ENCODE measurements at places on chromosomes 1 and 21. TPM values are rescaled to one million over a fixed set of nuclear protein-coding genes. Genes with fewer than 3 reads are reported as not detected.

DNA sequence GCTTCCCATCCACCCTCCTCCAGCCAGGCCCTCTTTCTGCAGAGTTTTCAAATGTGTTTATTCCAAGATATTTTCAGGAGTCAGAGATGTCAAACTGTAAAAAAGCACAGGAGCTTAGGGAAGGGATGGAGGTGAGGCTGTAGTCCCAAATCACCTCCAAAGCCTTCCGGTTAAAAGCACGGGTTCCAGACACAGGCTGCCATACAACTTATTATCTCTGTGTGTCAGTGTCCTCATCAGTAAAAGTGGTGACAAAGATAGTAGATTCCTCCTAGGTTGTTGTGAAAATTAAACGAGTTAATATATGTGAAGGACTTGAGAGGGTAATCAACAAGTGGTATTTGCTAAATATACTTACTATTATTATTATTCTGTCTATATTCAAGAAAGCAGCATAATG is 15.1 kb downstream of the S100A7A start:
- no peak for DNase-seq

Gene ST6GALNAC5
- total RNA-seq, result 0.45 TPM

DNA sequence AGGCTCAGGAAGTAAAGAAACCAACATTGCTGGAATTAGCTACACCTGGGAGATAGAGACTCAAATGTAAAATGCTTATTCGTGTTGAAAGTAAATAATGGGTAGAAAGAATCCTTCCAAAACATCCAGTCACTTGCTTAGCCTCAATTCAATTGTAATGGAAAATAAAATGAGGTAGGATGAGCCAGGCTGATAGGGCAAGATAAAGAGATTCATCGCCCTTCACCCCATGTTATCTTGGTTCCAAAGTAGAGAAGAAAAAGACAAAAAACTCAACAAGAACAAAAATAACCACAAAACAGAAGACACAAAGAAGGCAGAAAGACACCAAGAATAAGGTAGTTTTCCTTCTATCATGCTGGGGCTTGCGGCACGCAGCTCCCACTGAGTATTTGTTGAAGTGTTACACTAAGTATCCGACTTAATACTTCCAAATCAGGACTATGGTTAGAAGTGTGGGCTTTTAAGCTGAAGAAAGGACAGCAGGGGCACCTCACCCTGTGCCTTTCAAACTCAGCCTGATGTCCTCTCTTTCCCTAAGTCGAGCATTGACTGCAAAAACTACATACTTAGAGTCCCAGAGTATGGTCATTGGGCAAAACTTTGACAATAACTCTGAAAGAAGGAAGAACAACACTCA is 202.1 kb downstream of the VAV3 start:
- DNase-seq, result no peak

DNA sequence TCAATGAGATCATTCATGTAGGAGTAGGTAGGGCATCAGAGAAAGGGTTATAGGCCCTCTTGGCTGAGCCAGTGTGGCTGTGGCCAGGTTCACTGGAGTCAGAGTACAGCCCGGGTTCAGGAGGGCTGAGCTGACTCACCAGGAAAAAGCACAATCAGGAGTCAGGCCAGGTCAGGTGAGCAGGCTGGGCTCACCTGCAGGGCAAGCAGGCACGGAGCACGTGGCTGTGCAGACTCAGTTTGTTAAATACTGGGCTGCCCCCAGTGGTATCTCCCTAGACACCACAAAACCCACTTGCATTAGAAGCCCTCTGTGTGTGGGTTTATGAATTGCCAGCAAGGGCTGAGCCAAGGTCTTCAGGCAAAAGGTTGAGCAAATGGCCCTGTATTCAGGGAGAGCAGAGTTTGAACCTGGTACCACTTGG is 122.1 kb upstream of the SERBP1 start:
- DNase-seq, result no peak

DNA sequence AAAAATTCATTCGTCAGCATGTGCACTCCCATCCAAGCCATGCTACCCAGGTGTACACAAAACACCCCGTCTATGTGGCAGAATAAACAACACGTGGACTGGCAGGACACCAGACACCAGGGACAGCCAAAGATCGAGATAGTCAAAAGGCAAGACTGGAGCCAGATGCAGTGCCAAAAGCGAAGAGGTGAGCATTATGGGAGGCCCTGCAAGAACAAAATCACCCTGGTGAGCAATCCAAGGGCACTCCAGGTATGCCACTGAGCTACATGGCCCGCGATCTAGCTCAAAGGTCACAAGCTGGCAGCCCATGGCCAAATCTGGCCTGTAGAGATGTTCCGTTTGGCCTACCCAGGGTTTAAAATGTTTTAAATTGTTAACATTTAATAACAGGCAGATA is 33.7 kb downstream of the PLPP3 start:
- DNase-seq, result peak; percentile 85

Gene IGFN1
- total RNA-seq, result not detected

DNA sequence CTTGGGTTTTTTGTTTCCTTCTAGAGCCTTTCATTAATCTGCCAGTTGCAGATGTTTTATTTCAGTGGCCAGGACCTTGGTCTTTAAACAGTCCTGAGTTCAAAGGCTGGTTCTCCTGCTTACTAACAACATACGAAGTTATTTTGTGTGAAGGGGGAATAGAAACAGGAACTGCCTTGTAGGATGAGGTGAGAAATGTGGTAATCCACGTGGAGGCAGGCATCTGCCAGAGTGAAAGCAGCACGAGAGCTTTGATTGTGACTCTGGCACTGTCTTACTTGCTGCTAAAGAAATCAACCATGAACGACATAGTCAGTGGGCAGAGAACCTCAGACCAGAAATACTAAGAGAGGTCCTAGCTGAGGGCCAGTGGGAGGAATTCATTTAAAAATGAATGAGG is 30.4 kb downstream of the TMEM63A start:
- DNase-seq, result no peak

DNA sequence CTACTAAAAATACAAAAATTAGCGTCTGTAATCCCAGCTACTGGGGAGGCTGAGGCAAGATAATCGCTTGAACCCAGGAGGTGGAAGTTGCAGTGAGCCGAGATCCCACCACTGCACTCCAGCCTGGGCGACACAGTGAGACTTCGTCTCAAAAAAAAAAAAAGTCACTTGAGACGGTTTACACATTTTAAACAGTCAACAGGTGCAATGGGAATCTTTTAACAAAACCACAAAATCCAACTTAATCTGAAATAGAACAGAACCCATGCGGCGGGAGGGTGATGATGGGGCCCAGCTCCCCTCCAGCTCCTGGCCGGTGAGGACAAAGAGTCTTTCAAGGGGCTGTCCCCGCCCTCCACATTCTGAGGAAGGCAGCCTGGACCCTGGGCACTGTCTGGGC is 48.3 kb downstream of the TP73 start:
- DNase-seq, result no peak

DNA sequence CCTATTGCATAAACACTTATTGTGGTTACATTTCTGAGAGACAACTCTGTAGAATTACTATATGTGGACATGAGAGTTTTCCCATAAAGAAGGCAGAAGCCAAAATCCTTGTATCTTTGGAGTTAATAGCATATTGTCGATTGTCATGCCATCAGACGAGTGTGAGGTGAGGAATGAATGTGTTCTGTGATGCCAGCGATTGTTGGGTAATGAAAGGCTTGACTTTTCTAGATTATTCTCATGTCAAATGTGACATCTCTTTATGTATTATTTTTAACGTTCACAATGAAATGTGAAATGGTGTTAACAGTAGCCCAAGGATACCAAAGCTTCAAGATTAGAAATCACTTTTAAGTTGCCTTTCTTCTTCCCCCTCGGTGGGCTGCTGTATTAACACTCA is 84.9 kb downstream of the C1orf21 start:
- DNase-seq, result no peak

GRCh38 chr1:118979754-118980575 is 8.2 kb downstream of the TBX15 start:
- DNase-seq, result no peak

- no peak for DNase-seq
These were observed 655.8 kb downstream of the BRINP3 start for GRCh38 chr1:189821833-189822232.

DNA sequence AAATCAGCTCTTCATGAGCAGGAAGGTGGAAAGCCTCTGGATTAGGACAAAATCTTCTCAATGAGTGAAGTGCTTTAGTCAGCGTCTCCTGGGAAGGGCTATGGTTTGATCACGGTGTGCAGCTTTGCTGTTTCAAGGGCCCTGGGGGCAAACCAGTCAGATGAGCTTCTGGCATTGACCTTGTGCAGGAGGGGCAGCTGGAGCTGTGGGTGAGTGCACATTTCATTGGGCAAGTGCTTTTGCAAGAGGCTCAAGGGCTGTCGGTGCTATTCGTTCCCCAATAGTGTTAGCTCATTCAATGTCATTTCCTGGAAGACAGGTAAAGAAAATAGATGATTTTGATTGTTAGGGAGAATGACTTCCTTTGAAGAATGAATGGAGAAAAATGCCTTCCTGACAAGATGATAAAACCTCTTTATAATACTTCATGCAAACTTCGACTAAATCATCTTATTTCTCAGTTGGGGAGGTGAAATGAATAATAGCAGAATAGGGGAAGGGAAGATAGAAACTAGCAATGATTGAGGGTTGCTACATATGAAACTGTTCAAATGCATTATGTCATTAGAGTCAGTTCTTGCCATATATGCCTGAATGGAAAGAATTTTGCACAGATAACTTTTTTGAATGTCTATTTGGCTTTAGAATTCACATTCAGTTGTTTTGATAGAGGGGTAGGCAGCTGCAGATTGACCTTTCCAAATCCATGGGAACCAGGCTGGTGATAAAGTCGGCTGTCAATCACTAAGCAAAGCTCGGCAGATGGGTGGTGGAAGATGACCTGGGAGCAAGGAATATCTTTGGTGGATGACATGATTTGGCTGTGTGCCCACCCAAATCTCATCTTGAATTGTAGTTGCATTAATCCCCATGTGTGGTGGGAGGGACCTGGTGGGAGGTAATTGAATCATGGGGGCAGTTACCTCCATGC is 12.9 kb upstream of the DISC1 start:
- DNase-seq, result no peak

DNA sequence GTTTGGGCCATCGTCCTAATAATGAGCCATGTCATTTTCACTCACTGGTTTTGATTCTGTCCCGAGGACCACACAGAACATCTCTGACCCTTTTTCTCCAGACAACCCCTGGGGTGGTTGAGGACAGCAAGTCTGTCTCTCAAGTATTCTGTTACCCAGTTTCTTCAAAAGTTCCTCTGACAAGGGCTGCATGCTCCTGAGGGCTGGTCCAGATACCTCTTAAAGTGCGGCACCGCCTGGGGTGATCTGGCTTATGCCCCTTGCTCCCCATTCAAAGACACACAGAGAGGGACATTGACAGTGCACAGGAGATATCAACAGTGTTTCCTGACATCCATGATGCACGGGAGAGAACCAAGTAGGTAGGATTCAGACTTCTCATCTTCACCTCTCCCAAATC is 132.9 kb upstream of the EDN2 start:
- DNase-seq, result no peak
